ENCODE measurements at places on chromosomes 7 and 10. TPM values are rescaled to one million over a fixed set of nuclear protein-coding genes. Genes with fewer than 3 reads are reported as not detected.

DNA sequence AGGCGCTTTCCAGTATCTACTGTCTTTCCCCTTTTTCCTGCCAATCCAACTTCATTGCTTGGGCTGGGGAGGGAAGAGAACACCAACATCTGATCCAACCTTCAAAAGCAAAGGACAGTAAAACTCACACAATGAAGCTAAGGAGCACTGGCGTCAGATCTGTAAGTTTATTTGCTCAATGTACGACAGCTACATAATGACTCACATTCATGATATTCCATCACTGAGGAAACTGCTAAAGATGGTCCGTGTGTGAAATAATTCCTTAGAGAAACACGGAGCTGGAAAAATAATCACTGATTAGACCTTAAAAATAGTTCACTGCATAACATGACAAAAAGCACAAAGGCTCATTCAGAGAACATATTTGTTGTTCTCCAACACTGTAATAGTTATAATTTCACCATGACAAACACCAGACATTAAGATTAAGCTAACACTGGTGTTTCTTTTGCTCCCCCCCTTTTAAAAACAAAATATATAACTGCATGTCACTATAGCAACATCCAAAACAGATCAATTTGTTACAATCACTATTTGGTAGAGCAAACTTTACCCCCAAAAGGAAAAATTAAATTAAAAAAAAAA, 24.3 kb downstream of the HSPB1 start:
- DNase-seq, result no peak

DNA sequence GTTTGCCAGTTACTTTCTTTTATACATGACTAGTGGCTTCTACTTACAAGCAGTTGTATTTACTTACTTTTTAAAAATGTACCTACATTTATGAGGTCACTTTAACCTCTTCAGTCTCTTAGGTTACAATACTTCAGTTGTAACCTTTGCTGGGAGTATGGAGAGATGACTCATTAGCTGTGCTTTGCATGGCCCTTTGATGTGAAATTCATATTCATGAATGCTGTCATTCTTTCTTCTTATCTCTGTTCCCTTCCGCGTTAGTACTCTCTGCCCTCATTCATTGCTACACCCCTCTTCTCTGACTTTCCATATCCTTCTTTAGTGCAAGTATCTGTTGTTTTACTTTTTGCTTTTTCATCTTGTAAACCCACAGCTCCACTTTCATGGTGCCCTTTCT, 164.3 kb downstream of the BMPER start:
- no peak for DNase-seq

GRCh38 chr10:5890452-5890915, 441 bp downstream of the FBH1 start:
- peak; percentile 75 for DNase-seq

GRCh38 chr7:131066635-131067034, 261.0 kb upstream of the MKLN1 start:
- no peak for DNase-seq

DNA sequence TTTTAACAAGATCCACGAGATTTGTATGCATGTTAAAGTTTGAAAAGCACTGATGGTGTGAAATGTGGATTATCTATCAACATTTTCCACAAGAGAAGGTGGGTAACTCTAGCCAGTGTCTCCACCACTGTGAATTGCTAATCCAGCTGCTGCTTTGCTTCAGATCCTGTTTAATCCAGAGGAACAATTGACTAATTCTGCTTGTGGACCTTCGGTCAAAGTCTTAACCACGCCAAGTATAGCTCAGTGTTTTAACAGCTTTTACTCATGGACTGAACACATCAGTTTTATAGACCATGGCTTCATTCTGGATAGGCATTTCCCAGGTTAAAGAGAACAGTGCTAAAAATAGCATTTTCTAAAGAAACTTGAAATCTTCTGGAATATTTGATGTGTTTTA, 23.5 kb downstream of the ADK start:
- no peak for DNase-seq

GRCh38 chr10:11218395-11218794, 200.7 kb downstream of the CELF2 start:
- no peak for DNase-seq

- DNase-seq, result no peak
These were observed 116.0 kb downstream of the CDCA7L start for GRCh38 chr7:21829731-21830130.

DNA sequence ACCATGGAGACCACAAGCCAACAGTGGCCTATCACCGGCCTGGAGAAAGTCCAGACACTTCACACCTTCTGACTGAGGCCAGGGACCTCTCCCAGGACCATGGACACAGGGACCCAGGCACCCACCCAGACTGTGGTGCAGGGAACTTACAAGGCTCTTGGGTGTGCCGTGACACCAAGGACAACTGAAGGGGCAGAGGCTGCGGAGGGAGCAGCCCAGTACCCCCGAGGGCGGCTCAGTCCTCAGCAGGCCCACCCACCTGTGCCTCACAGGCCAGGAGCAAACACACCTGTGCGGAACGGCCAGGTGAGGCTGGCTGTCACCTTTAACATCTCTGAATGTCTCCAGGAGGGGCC, 182.3 kb downstream of the MAD1L1 start:
- no peak for DNase-seq

DNA sequence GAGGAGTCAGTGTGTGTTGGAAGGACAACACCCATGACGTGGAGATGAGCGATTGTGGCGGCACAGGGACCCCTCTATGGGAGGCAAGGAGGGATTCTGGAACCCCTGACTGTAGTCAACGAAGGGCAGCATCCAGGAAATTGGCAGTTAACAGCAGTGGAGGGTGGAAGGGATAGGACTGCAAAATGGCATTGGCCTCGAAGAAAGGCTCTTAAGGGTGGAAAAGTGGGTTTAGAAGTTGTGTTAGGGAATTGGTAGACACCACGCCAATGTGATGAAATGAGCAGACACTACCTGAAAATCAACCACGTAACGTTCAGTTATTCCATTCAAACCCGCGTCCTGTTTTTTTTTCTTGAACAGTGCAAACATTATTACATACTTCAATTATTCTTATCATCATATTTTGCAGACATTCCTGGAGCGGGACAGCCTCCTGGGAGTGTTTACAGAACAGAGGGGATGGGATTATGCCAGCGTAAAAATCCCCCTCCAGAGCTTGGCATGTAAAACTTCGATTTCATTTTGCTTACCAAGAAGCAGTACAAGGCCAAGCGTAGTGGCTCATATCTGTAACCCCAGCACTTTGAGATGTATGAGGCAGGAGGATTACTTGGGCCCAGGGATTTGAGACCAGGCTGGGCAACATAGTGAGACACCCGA, 272.1 kb downstream of the WDR37 start:
- no peak for DNase-seq

- DNase-seq, result no peak
These were observed 576 bp upstream of the CSGALNACT2 start for GRCh38 chr10:43137717-43138020.

GRCh38 chr7:102434039-102434486, 688 bp downstream of the ORAI2 start:
- no peak for DNase-seq

DNA sequence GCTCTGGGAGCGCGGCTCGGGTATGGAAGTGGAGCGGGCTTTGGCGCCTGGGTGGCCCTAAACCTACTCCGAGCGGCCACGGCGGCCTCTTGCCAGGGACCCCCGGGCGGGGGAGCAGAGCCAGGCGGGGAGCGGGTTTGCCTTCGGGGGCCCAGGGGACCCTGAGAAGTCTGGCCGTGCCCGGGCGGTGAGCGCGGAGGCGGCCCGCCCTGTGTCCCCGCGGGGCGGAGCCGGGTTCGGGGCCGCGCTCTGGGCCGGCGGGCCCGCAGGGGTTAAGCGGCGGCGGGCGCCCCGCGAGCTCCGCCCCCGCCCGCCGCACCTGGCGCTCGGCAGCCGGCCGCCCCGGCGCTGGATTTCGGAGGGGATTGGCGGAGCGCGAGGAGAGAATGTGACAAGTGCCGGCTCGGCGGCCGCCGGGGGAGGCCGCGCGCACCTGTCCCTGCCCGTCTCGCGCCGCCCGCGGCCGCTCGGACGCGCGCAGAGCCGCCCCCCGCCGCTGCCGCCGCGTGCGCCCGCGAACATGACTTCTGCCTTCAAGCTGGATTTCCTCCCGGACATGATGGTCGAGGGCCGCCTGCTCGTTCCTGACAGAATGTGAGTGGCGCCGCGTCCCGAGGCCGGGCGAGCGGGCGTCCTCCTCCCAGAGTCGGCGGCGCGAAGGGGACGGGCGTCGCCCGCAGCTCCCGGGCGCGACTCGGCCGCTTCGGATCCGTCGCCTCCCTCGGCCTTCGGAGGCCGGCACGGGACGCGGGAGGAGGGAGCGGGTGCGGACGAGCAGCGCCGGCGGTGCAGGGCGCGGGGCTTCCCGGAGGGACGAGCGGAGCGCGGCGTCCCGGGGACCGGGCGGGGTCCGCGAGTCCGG, at the start of gene CELF2:
Gene CELF2, plus strand, starts transcription at position 303 of the 862 bp plus-strand sequence. Its CDS starts 218 bp downstream, at position 521.
- DNase-seq, result peak; percentile 84

DNA sequence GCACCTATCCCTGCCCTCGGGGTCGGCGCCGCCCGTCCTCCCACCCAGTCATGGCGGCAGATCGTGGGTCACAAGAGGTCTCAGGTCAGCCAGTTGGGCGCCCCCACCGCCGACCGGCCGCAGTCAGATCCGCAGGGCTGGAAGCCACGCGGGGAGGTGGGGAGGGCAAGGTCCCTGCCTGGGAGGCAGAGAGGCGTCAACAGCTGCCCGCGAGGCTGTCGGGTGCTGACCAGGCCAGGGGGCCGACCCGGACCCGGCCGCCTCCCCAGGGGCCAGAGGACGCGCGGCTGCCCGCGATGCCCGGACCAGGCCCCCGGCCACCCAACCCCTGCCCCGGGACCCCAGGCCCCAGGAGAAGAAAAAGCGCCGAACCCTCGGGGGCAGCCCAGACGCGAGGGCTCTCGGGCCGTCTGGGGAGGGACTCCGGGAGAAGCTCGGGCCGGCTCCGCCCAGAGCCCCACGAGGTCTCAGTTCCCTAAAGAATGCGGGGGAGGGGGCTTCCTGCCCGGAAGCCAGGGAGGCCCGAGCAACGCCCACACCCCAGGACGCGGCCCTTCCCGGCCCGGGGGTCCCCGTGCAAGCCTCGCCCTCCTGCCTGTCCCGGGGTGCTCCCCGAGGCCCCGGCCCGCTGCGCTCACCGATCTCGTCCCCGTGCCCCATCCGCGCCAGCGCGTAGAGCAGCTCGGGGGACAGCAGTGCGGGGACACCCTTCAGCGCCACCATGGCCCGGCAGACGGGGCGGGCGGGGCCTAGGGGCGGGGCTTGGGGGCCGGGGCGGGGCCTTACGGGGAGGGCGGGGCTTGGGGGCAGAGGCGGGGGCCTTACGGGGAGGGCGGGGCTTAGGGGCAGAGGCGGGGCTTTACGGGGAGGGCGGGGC, at the start of gene FUOM:
Gene FUOM, minus strand, starts transcription at position 735 of the 877 bp plus-strand sequence. Its CDS starts 12 bp downstream, at position 723.
- DNase-seq, result no peak

GRCh38 chr7:137590756-137591305, 247.3 kb upstream of the PTN start:
- DNase-seq, result no peak

DNA sequence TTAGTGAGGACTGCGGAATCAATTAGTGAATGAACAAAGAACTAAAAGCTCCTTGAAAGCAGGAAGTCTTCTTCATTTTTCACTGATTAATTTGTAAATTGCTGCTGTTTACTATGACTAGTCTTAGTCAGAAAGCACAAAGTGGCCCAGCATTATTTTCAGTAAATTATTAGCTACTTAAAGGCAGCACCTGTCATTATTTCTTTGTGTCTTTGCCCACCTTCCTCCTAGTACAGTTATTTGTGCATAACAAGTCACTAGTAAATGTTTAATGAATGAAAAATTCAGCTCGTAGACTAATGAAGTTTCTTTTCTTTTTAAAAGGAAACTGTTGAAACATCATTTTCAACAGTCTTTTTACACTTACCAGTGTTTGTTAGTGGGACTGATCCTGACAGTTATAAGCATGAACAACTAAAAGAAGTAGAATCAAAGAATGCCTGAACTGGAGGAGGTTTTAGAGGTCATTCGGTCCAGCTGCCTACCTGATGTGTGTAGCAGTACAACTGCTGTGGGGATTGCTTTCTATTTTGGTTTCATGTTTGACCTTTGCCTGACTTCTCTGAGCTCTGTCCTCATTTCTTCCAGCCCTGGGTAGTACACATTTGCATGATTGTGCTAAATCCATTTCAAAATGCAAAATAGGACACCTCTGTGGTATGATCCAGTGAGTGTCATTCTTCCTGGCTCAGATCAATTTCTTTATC, 140.0 kb upstream of the PHYHIPL start:
- no peak for DNase-seq

DNA sequence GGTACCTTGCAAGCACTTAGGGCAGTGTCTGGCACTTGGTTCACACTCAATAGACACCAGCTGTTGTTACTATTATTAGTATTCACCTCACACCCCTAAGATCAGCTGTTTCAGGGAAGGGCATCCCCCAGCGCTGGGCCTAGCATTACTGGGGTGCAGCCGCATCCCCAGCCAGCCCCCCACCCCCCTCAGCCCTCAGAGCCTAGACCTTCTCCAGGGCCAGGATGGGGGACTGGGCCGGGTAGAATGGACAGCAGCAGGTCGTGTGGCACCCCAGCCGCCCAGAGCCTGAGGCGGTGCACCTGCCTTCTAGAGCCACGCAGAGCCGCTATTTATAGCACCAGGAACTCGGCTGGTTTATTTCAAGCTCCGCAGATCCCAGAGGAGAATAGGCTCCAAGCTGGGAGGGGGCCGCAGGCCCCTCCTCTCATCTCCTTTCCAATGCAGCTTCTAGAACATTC, 60.5 kb downstream of the GTF2IRD1 start:
- peak; percentile 80 for DNase-seq

GRCh38 chr10:78384049-78384431, 350.4 kb downstream of the RPS24 start:
- no peak for DNase-seq

DNA sequence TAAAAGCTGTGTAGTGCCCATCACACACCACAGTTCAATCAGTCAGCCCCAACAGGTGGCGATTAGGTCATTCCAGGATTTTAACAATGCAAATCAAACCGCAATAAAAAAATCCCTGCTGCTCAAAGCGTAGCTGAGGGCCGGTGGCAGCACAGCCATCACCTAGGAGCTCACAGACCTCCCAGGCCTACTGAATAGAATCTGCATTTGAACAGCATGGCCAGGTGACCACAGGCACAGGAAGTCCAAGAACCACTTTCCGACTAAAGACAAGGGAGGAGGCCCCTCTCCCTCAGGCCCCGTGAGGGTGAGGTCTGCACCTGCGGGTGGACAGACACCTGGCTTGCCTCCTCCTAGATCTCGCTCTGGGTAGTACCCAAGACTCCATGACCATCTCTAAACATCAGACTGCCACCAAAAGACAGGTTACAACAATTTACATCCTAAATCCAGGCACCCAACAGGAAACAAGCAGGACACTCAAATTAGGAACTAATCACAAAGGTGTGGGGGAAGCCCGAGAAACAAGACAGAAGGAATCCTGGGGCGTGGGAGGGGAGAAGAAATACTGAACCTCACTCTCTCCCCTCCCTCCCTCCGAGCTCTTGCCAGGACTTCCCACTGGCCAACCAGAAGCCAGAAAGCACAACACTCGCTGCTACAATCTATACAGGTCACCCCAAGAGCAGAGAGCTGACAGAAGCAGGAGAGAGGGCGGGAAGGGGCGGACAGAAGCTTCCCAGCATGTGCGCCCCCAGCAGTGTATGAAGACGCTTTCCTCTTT, 19.2 kb downstream of the GNA12 start:
- DNase-seq, result no peak

The IPMK gene
- 3.0 TPM for total RNA-seq

The CCDC126 gene
- total RNA-seq, result 10.1 TPM

The PKD2L1 gene
- not detected for total RNA-seq

The C10orf95 gene
- not detected for total RNA-seq

The CNPY1 gene
- total RNA-seq, result not detected

The LEP gene
- 0.30 TPM for total RNA-seq

The SUGCT gene
- 3.1 TPM for total RNA-seq
